Stimulated activated CD4-positive, alpha-beta T cell treated with anti-CD3 and anti-CD28 coated beads, Interleukin-2, amount 100 ng/mL, for 48 hours (primary cell): ENCODE measurements at places on chromosomes 11 and 22.
A peak's percentile ranks its signal among the peaks of the same experiment; 100 is the strongest.

GRCh38 chr11:2693271-2694261, 6.2 kb downstream of the KCNQ1OT1 start:
- DNase-seq = no peak

DNA sequence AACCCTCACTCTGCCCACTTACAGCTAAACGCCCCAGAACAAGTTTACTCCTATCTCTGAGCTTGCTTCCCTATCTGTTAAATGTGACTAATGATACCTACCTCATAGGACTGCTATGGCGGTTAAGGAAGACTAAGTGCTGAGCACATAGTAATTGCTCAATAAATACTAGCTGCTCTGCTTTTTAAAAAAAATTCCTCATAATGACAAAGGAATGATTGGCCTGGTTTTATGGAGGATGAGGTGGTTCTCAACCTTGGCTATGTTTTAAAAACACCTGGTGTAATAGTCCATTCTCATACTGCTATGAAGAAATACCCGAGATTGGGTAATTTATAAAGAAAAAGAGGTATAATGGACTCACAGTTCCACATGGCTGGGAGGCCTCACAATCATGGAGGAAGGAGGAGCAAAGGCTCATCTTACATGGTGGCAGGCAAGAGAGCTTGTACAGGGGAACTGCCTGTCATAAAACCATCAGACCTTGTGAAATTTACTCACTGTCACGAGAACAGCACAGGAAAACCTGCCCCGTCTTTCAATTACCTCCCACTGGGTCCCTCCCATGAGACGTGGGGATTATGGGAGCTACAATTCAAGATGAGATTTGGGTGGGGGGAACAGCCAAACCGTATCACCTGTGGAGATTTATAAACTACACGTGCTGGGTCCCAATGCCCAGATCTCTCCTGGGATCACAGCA, 127.2 kb upstream of the SYT13 start:
- no peak for DNase-seq

GRCh38 chr11:94325681-94326080, 21.3 kb downstream of the IZUMO1R start:
- peak; percentile 39 for DNase-seq

DNA sequence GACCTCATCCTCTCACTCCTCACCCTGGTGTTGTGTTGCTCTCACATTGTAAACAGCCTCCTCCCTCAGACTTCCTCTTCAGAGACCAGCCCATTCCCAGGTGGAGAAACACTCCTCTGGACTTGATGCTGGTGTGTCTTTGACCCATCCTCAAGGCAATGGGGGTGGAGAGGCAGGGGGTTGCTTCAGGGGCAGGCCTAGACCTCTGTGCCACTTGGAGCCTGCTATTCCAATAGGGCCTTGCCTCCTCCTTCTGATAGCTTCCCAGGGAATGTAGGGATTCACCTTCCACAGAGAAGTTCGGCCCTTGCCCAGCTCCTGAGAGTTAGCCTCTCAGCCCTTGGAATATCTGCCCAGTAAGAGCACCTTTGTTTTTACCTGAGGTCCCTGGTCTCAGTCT, 606.6 kb upstream of the CADM1 start:
- no peak for DNase-seq

DNA sequence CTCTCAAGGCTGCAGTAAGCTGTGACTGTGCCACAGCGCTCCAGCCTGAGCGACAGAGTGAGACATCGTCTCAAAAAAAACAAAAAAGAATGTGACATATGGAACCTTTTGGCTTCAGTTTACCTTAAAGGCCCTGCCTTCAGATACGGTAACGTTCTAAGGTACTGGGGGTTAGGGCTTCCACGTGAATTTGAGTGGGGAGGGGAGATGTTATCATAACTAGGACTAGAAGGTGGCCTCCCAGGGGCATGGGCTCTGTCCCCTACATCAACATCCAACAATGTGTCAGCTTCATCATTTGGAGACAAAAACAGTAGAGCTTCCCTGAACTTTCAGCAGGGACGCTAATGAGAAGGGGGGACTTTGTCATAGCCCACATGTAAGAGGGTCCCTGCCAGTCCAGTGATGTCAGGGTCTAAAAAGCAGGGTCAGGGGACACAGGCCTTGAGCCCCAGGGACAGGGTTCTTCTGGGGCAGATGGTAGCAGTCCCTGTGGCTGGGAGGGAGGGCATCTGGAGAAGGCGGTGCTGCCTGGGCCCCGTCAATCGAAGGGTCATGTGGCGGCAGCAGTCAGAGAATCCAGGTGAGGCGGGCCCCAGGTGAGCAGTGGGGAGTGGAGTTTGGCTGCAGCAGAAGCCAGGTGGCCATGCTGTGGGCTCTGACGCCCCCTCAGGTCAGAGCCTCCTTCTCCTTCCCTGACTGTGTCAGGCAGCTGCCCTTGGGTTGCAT, 79.8 kb downstream of the BCR start:
- DNase-seq = no peak

DNA sequence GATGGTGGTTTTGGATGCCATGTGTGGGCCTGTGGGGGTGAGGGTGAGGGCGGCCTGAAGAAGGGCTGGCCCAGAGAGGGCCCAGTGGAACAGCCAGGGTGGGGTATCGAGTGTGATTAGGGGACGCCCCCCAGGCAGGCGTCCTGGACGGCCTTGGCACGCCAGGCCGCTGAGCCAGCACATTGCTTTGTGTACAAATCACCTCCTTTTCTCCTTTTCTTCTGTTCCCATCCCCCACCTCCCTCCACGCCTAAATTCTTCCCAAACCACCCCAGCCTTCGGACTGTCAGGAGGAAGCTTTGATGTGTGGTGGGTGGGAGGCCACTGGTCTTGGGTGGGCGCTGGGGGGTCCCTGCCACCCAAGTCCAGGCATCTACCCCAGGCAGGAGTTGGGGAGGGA, 7.8 kb upstream of the CD248 start:
- DNase-seq = no peak

DNA sequence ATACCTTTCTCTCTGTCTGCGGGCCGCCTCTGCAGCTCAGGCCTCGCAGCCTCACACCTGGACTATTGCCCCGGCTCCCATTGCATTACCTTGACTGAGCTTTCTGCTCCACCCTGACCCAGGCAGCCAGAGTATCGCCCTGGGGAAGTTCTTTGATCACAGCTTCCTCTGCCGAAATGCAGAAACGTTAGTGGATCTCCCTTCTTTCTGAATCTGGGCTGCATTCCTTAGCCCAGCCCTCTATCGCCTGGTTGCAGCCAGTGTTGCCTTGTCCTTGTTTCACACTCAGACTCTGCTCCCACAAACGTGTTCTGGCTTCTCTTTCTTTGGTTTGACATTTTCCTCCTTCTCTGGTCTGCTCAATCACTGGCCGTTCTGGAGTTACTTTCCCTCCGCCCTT, 195.7 kb downstream of the ADAMTS15 start:
- no peak for DNase-seq

DNA sequence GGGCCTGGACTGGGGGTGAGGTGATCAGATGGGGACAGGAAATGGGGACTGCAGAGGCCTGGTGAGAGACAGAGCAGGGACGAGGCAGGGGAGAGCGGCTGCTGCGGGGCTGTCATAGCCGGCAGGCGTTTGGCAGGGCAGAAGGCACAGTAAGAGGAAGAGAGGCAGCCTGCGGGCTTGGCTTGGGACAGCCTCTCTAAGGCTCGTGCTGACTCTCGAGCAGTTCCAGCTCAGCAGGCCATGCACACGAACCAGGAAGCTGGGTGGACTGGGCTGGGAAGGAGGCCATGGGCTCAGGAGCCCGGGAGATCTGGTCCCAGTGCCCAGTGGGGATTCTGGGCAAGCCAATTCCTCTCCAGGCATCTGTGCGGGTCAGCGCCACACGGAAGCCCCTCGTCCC, 19.6 kb upstream of the EIF3D start:
- DNase-seq = no peak

DNA sequence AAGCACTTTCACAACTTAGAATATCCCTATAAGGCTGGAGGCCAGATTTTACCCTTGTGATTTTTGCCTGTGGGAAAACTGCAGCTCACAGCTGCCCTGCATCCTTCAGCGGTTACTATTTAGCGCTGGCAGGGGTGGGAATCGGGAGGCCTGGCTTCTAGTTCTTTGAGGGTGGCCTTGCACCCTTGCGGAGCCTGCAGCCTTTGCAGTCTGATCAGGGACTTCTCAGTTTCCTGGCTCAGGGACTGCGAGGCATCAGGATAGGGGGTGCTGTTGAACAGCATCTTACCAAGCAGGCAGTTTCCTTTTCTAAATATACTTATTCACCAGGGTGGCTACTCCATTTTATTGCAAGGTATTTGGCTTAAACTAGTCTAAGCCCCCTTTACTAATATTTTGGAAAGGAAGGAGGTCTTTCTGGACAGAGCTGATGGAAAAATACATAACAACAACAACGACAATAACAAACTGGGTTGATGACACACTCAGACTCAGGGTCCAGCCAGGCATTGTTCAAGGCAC, 2.9 kb upstream of the APOA1 start:
- DNase-seq = no peak

- DNase-seq = no peak
These were observed 4.1 kb upstream of the MGAT3 start for GRCh38 chr22:39452740-39453040.

GRCh38 chr11:34235591-34236071, 122.2 kb downstream of the ABTB2 start:
- DNase-seq = no peak

GRCh38 chr22:50401907-50402306, 58.8 kb downstream of the PPP6R2 start:
- DNase-seq = no peak

DNA sequence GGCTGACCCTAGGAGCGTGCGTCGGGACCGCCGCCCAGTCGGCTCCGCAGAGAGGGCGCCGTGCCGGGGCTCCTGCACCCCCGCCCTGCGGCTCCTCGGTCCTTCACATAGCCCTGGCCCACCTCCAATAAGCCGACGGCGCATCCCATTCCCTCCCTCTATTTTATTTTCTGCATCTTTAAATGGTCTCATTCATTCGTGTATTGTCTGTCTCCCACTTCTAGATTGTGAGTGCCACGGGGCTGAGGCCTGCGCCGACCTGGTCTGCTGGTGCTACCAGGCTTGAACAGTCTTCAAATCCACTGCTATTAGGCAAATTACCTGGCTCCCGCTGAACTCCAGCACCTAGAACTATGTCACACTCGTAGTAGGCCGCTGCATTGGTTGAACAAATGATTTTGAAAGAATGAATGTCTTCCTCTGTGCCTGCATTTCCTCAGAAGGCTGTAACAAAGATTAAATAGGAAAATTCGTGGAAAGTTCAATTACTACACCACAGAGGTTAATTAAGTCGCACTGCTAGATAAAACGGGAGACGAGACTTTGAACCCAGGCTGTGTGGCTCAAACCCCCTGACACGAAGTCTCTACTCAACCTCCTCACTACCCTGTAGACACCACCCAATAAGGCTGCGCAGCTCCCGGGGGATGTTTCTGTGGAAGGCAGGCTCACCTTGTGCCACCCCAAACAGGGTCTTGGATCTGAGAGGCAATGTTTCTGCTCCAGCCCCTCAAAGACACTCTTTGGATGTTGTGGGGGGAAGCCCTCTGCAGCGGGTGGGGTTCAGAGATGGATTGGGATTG, 1.2 kb upstream of the PPP1R14B start:
- DNase-seq = no peak
